Inflammatory macrophage (primary cell): ENCODE measurements at places on chromosomes 3 and 15.

GRCh38 chr3:69491975-69492374, 106.1 kb upstream of the FRMD4B start:
- DNase-seq, result no peak

- DNase-seq, result no peak
Measured at GRCh38 chr3:42847731-42848130, 27.9 kb downstream of the CYP8B1 start.

DNA sequence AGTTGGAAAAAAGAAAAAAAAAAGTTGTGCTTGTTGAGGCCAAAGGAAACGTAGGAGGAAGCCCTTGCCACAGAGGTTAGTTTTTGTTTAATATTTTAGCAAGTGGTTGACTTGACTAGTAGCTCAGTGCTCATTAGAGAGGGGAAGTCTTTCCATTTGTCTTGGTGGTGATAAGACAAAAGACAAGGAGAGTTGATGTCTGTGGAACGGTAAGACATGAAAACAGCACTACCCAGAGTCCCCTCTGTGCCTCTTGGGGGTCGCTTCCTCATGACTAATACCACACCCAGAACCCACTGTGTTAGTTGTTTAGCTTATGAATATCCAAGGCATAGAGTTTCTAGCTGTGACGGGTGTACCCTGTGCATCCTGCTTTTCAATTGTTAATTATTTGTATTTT, 211.4 kb downstream of the ITPR1 start:
- DNase-seq, result no peak

DNA sequence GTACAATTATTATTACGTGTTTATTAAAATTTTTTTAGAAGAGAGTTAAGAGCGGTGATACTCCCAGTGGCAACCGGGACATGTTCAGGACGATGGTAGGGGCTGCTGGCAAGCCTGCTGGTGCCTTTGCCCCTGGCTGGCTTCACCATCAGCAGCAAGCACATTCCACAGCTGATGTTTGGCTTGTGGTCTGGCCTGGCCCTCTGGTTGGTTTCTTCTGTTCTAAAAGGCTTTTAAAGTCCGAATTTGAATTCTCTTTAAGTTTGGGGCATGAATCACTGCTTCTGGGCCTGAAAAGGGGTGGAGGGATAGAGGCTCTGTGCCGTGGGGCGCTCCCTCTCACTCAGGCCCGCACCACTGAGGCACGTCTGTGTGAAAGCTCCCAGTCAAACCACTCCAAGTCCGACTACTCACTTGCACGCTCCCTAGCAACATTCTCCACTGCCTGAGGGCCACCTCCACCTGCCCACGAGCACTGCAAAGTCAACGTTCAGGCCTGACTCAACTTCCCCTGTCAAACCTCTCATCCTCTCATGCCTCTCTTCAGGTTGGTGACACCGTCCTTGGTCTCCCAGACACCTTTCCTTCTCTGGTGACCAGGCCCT, 10.1 kb downstream of the ITGA11 start:
- DNase-seq, result no peak

DNA sequence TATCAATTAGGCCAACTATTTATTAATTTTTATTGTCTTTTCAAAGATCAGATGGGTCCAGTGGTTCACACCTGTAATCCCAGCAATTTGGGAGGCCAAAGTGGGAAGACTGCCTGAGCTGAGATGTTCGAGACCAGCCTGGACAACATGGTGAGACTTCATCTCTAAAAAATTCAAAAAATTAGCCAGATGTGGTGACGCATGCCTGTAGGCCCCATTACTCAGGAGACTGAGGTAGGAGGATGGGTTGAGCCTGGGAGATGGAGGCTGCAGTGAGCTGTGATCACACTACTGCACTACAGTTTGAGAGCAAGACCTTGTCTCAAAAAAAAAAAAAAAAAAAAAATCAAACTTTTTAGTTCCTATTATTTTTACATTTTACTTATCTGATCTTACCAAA, 8.2 kb downstream of the AP3S2 start:
- no peak for DNase-seq

DNA sequence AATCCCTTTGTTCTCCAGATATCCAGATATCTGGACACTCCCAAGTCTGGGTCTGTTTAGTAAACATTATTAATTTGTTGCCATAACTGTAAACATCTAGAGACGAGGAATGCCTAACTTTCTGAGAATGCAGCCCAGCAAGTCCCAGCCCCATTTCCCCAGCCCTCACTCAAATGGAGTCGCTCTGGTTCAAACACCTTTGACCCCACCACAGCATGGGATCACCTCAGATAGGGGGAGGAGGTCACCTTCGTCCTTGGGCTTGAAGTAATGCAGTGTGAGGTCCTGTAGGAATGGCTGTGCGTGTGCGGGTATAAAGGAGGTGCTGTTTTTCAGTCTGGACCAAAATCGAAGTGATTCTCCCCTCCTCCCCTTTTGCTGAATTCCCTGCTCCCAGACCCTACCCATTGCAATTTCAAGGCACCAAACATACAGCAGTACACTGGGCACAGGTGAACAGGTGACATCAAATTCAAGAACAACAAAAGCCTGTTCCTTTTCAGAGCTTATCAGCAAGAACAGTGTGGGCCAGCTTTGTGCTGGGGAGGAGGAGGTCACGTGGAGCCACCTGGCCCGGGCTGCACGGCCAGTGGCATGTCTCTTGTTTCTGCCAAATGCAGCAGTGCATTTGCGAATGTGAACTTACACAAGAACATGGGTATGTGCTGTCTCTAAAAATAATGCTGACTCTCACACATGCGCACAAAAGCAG, 57.5 kb upstream of the TRPM1 start:
- DNase-seq, result no peak

DNA sequence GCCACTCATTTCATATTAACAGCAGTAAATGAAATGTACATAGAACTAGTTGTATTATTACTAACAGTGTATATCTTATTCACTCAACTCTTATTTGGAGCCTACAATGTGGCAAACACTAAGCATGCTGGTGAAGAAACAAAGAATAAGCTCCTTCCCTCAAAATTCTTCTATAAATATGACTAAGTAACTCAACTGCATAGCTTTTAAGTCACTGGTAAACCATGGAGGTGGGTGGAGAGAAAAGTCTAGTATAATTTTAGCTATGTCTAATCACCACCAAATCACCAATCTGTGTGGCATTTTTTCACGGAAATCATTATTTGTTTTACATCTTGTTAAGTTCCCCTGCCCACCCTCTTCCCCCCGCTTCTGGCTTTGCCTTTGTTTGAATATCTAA, 17.5 kb downstream of the COPS2 start:
- DNase-seq, result no peak

DNA sequence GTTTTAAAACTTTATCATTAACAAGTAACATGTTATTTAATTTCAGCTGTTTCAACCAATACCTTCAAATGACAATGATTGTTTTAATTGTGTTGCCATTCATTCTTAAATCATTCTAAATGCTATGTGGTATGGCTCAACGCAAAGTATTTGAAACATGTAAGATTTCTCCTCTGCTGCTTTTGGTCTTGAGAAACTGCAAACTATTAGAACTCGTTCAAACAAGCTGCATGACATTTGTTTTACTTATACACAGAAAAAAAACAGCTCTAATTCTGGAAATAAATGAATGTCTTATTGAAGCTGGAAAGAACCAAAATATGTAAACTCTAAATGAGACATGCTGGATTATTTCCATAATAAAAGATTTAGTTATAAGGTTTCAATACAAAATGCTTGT, 29.3 kb downstream of the FBN1 start:
- no peak for DNase-seq

- DNase-seq, result no peak
Measured at GRCh38 chr3:85081191-85081906, 122.6 kb downstream of the CADM2 start.

GRCh38 chr15:62777671-62778070, 264.9 kb upstream of the TPM1 start:
- DNase-seq, result no peak

- no peak for DNase-seq
Measured at GRCh38 chr3:46027736-46028397, 584 bp upstream of the XCR1 start.

GRCh38 chr15:90413411-90414379, 25.7 kb downstream of the IQGAP1 start:
- peak; percentile 37 for DNase-seq

GRCh38 chr15:100249096-100249815, 92.5 kb downstream of the ADAMTS17 start:
- no peak for DNase-seq

DNA sequence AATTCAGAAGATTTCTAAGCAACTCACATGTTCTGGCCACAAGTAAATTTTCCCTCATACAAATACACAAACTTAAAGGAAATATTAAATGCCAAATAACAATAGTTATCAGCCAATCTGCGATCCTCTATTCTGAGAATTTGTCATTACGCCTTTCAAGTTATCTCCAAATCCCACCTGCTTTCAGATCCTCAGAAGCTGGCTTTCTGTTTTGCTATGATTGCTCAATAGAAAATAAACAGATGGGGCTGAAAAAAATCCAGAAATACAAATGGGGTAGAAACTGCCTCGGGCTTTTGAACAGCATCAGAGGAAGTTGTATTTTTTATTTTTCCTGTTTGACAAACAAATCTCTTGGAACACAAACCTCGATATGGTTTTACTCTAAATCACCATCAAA, 74.0 kb upstream of the CNTN4 start:
- no peak for DNase-seq

GRCh38 chr3:131036200-131036816, 9.6 kb downstream of the NEK11 start:
- DNase-seq, result no peak

GRCh38 chr3:53131096-53131495, 861 bp upstream of the RFT1 start:
- no peak for DNase-seq

GRCh38 chr3:150371741-150372254, 36.3 kb upstream of the TSC22D2 start:
- DNase-seq, result no peak

GRCh38 chr3:177618873-177619733, 421.8 kb upstream of the TBL1XR1 start:
- DNase-seq, result no peak
